ENCODE measurements at places on chromosomes 6 and 20.

DNA sequence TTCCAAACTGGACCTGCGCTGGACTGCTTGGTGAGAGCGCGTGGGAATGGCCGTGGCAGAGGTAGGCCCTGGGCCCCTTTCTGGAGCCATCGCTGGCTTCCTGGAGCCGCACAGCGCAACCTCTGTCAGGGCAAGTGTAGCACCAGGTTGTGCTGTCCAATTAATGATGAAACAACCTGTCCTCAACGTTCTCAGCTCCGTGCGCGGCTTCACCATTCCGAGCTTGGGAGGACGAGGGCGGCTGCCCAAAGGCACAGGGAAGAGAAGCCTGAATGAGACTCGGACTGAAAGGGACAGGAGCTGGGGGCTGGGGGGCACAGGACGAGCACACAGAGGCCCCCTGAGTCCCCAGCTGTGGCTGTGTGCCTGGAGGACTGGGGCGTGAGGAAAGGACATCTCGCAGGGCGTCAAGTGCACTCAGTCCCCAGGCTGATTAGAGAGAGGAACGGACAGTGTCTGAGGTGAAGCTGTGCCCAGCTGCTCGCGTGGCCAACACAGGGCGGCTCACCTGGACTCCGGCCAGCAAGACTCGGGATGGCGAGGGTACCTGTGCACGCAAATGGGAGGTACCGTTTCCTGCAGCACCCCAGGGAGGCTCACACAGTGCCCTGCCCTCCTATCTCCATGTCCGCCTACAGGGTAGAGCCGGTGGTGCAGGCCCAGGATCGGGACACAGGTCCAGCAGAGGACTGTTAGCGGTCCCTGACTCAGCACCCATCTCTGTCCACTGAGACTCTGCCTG is 403.3 kb downstream of the TAF4 start:
- DNase-seq = no peak

- no peak for DNase-seq
These were observed 102.0 kb downstream of the SMLR1 start for GRCh38 chr6:130929036-130929678.

- DNase-seq = no peak
These were observed 221.7 kb downstream of the UNC5CL start for GRCh38 chr6:40817369-40817768.

GRCh38 chr6:153511896-153512496 is 380.9 kb upstream of the RGS17 start:
- DNase-seq = peak; percentile 29

GRCh38 chr6:117555882-117556498 is 46.3 kb downstream of the GOPC start:
- peak; percentile 27 for DNase-seq

- DNase-seq = peak; percentile 47
These were observed 23.1 kb downstream of the LBP start for GRCh38 chr20:38369389-38369788.

GRCh38 chr6:6932968-6933367 is 174.8 kb upstream of the RREB1 start:
- DNase-seq = no peak

DNA sequence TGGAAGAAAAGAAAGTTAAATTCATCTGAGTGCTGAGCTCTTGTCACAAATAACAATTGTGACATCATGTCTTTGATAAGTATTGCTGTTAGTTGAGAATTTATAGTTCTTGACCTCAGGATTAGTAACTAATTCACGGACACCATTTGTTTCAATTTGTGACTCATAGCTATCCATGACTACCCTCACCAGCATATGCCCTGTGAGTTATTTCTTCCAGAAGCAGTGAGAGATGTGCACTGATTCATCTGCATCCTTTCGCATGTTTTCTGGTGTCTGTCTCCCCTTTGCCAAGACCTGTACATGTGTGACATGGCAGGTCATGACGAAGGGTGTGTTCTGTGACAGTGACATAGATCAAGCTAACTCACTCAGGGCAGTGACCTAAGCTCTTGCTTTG is 86.9 kb downstream of the SOBP start:
- DNase-seq = no peak

DNA sequence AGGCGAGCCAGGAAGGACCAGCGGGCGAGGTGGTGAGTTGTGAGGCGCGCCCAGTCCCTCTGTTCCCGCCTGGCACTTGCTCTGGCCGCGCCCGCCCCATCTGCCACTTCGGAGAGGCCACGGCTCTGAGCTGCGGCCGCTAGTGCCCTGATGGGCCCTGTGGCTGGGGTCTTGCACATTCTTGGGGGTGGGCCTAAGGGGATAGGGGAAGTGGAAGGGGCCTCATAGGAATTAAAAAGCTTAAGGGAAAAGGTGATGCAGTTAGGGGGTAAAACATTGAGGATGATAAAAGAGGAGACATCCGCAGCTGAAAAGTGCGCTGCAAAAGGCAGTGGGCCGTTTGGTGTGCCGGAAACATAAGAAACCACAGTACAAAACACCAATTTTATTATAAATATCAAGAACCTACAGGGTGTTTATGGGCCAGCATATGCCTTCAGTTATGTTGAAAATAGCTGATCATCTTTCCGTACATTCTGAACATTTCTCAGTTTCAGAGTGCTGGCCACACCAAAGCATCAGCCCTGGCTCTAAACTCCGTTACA is 1.1 kb upstream of the PSMB8 start:
- no peak for DNase-seq

GRCh38 chr6:149329529-149329928 is 12.0 kb downstream of the TAB2 start:
- no peak for DNase-seq

- no peak for DNase-seq
These were observed 6.8 kb upstream of the SOX4 start for GRCh38 chr6:21586740-21587178.

- DNase-seq = peak; percentile 94
These were observed at the start of gene FKBP1A for GRCh38 chr20:1392693-1393506. Gene FKBP1A (minus strand): TSS chr20:1393054. CDS start chr20:1392998, 56 bp downstream.

- DNase-seq = no peak
These were observed 143.6 kb downstream of the BMP7 start for GRCh38 chr20:57122536-57123489.

GRCh38 chr6:36241728-36242127 is 28.1 kb upstream of the PNPLA1 start:
- DNase-seq = no peak

- no peak for DNase-seq
These were observed 42.5 kb upstream of the ARMC2 start for GRCh38 chr6:108805611-108806167.

DNA sequence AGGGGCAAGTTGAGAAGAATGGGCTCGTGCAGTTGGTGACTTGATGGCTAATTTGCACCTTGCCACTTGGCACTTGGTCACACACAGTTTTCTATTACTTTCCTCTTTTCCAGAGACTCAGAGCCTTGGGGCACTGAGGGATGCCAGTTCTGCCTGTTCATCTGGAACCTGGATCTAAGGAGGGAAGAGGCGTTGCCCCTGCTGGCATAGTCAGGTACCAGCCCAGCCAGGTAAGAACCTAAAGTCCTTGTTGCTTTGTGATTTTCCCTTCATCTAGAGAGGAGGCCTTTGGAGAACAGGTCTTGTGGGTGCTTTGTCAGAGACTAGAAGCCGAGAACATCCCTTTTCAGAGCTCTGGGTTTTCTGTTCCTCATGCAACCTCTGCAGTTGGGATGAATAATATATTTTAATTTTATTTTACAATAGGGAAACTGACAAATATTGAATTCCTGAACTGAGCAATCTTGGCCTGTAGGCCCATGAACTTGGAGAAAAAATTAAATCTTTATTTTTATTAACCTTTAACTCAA is 11.4 kb downstream of the SYTL3 start:
- no peak for DNase-seq

DNA sequence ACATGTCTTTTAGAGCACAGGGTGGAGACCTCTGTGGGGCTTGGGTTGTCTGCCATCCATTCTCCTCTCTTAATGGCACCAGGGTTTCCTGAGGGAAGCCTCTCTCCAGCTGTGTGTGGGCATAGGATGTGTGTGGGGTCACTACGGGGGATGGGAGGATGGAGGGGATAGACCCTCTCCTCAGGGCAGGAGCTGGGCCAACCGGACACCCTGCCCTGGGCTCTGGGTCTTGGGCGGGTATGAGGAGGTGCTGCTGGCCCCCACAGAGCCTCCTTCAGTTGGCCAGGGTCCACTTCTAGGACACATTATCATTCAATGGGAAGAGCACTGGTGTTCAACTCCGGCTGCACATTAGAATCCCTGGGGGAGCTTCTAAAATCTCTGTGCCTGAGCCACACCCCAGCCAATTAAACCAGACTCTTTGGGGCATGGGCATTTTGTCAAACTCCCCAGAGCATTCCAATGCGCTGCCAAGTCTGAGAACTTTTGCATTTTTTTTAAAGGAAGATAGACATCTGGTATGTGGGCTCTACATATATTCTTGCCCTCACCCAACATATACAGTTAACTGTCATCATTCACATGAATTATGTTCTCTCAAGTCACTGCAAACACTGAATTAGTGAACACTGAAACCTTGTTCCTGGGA is 38.5 kb downstream of the TRAM2 start:
- DNase-seq = no peak

- no peak for DNase-seq
These were observed at the start of gene GHRH for GRCh38 chr20:37261714-37262113. Gene GHRH (minus strand): TSS chr20:37261814. CDS start chr20:37256889, 4,925 bp downstream.

DNA sequence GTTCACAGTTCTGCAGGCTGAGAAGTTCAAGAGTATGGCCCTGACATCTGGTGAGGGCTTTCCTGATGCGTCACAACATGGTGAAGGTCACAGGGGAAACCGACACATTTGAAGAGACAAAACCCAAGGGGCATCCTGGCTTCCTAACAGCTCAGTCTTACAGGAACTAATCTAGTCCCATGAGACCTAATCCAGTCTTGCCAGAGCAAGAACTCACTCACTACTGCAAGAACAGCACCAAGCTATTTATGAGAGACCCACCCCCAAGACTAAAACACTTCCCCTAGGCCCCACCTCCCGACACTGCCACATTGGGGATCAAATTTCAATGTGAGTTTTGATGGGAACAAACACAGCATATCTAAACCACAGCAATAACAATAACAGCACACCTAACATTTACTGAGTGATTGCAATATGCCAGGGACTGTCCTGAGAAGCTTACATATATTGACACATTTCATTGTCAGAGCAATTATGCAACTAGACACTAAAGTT is 46.6 kb downstream of the TPBG start:
- no peak for DNase-seq

DNA sequence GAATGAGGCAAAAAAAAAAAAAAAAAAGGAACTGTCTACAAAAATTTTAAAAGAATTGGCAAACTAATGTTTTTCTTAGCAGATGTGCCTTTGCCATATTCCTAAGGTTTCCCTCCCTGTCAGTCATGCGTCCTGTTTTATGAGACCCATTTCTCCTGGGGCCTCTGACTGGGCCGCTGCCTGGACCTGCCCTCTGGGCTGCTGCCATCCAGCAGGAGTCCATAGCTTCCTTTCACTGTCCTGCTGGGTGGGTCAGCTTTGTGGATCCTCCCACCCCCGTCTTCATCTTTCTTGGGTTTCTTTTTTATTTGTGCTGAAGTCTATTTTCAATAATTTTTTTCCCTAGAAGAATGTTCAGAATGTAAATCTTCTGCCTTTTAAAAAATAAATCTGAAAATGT is 110.8 kb upstream of the SCP2D1 start:
- DNase-seq = no peak

DNA sequence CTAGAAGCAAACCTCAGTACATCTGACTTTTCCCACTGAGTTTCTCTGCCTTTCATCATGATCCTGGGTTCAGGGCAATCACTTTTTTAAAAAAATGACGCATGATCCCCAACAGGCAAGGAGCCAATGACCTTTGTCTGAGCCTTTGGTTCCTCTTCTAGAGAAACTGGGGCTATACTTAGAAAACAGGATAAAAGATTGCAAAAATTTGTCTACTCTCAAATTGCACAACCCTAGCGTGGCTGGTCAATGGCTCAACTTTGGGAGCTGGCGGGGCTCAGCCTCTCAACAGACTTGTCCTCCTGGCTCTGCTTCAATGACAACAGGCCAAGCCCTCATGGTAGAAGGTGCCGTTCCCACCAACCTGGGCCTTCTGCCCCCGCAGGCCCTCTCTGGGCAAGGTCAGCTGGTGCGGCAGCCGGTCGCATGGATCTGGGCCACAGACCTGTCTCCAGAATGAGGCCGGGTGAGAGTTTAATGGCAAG is 48.7 kb downstream of the PDYN start:
- no peak for DNase-seq

- DNase-seq = no peak
These were observed 54.3 kb downstream of the RWDD2A start for GRCh38 chr6:83247471-83247870.

- no peak for DNase-seq
These were observed 257.6 kb downstream of the LAMA2 start for GRCh38 chr6:129140526-129140925.

DNA sequence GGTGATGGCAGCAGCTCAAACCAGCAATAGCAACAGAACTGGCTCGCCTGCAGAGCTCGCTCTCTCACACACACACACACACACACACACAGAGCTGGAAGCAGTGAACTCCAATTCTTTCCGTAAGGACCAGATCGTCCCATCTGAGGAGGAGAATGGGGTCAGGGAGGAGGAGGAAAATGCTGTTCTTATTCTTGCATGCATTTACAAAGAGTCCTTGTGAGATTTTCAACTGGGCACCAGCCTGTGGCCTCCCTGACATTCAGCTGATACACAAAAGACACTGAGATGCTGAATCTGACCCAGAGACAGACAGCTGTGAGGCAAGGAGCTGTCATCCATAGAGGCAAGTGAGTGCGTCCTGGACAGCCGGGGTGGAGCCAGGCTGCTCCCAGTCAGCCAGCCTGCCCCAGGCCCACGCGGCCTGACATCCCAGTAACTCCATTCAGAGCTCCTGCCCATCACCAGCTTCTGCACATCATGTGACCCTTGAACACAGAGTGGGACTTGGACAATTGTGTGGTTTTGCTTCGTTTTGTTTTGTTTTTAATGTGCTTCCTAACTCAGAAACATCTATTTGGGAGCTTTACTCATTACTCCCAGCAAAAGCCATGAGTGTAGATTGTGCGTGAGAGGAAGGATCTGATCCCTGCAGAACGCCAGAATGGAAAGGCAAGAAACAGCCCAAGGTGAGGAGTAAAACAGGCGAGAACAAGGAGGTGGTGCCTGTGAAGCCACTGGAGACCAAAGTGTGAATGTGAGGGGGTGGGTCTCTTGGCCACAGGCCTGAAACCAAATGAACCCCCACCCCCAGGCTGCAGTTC is 2.1 kb downstream of the SERPINB9 start:
- DNase-seq = no peak

DNA sequence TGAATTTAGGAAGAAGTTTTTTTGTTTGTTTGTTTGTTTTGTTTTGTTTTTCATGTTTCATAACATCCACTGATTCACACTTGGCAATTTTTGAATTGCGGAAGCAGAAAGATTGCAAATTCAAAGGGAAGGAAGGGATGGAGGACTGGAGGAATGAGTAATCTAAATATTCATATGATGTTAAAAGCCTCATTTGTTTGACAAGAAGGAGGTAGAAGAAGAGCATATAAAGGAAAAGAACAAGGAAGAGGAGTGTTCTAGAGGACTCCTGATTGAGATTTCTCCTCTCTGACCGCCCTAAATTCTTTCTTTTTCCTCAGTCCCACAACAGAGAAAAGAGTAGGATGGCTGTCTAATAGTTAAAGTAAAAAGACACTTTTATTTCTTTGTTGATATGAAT is 88.5 kb downstream of the METTL24 start:
- no peak for DNase-seq

- no peak for DNase-seq
These were observed 21.2 kb downstream of the SYNDIG1 start for GRCh38 chr20:24490598-24490997.

GRCh38 chr20:57198132-57199072 is 68.0 kb downstream of the BMP7 start:
- no peak for DNase-seq
